Activated CD4-positive, alpha-beta T cell treated with anti-CD3 and anti-CD28 coated beads, Interleukin-2, amount 50 U/mL, for 24 hours (primary cell): ENCODE measurements at places on chromosomes 7 and 10.

DNA sequence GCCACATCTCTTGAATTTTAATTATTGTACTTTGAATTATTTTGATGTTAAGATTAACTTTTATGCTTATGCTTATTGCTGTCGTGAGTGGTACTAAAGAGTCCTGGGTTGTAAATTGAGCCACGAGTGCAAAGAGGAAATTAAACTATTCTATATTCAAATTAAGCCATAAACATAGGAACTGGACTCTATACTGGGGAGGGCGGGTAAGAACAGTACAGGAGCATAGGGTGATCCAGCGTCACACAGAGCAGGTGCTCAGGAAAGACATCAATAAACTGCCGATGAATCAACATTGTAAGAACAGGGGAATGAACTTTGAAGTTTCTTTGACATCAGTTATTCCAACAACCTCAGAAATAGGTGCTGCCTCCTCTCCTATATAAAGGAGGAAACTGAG, 219.6 kb downstream of the CACNB2 start:
- DNase-seq: no peak

DNA sequence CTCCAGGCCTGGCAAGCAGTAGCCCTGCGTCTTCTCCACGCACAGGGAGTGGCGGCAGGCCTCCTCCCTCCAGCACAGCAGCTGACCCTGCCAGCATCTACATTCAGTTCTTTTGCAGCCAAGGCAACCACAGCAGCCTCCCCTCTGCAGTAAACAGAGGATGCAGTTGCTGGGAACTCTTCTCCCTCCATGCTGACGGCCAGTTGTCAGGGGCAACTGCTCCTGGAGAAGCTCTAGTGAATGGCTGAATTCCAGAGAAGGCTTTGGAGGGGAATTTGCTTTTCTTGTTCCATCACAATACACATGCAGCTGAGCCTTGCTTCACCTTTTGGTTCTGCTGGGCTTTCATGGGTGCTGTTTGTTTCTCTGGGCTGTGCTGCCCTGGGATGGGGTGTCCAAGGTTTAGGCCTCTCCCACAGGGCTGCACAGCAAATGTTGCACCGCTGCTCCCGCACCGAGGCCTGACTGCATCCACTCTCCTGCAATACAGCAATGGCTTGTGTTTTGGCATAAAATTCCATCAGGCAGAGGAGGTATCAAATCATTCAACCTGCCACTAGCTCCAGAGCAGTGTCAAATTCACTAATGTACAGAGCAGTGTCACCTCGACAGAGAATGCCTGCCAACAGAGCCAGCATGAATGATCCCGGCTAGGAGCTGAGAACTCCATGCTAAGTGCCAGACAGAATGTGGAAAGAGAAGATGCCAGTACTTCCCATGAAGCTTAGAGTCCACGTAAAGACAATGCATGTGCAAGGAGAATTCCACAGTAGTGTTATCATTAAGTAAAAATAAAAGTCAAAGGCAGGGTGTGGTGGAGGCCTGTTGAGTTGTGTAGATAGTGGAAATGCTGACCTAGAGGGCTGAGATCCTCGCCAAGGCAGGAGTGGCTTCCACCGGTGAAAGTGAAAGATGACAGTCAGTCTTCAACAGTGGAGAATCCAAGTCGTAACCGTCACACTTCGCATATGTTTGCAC, 399.6 kb downstream of the DPP6 start:
- DNase-seq: no peak

DNA sequence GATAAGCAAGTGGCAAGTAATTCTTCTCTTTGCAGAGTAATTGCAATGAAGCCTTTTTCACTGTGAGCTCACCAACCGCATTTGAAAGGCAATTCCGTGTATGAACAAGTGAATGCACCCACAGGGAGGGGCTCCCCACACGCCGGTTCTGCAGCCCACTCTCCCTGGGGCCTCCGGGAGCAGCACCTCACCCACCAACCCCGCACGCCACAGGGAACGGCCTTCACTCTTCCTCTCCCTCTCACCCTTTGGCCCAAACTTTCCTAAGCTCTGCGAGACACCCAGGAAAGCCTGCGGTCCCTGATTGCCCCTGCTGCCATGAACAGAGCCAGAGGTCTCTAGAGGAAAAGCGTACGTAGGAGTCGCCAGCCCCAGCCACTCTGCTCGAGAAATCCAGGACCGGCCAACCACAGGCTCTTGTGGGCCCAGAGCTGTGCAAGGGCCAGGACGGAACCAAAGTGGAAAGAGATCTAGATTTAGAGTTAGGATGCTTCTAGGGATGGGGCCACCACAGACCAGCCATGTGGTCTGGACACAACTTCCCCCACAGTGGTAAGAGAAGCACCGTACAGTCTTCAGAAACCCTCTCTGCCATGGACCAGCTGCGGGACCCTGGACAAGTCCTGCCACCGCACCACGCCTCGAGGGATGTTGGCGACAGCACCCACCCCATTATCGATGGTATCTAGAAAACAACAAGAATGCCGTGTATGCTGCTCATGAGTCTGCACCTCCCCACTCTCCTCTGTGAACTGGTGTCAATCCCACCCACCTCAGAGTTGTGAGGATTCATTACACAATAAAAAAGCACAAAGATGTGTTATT, 3.6 kb downstream of the WDR86 start:
- DNase-seq: no peak

- no peak for DNase-seq
These were observed 57.8 kb downstream of the TRIL start for GRCh38 chr7:28900311-28900710.

GRCh38 chr10:48594371-48594770, 10.5 kb downstream of the ARHGAP22 start:
- no peak for DNase-seq

DNA sequence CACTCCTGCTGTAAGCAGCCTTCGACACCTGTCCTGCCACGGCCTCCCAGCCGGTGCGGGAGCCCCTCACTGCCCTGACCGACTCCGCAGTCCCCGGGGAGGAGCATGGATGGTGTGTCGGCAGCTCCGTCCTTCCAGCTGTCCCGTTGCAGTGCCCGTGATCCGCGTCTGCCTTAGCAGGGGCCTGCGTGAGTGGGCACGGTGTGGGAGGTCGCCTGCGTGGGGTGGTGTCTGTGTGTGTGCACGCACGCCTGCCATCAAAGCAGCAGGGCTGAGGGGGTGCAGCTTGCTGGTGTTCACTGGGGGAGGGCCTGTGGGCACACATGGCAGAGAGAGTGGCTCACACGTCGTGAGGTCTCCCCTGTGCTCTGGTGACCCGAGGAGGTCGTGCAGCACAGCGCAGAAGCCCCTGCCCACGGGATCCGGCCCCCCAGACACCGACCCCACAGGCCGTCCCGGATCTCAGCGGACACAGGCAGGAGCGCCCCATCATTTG, 10.3 kb downstream of the MAFK start:
- DNase-seq: no peak

GRCh38 chr7:116249969-116250553, 39.7 kb downstream of the TES start:
- no peak for DNase-seq

DNA sequence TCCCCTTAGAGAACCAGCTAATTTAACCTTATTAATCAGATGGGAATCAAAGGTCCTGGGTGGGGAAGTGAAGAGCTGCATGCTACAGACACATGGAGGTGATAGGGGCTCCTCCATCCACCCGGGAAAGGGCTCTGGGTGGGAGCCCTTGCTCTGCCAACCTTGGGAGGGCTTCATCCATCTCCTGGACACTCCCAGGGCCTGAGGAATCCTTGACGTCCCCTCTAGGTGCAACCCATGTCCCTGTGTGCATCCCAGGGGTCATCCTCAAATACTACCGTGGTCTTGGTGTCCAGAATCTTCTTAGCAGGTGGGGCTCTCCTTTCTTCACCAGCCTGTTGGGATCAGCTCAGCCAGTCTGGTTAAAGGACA, 55.4 kb upstream of the IGFBP3 start:
- no peak for DNase-seq

DNA sequence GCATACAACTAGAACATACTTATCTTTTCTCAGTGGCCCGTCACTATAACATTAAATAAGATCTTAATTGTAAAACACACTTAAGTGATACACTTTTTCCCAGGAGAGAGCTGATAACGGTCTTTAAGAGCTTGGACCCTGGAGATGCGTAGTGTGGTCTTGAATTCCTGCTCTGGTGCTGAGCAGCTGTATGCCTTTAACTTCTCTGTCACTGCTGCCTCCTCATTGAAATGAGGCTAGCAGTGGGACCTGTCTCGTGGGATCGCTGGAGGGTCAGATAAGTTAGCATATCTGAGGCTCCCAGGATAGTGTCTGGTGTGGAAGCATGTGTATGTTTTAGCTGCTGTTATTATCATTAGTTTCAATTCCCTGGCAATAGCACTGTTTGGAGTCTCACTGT, 194.9 kb downstream of the SDK1 start:
- DNase-seq: no peak

GRCh38 chr7:148882841-148883265, 1.2 kb downstream of the EZH2 start:
- DNase-seq: no peak

GRCh38 chr7:46558482-46559193, 637.6 kb upstream of the IGFBP3 start:
- no peak for DNase-seq

DNA sequence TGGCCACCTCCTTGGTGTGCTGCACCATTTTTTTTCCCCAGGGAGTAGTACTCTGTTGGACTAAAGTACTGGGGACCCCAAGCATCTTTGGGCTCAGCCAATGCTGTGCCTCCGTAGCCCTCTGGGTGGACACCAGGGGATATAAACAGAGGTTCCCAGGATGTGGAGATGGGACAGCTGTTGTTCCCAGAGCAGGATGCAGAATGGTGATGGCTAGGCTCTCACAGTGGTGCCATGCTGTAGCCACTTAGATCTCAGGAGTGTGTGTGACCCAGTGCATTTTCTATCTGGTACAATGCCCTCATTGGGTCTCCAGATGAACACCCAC, 50.9 kb upstream of the SCIN start:
- DNase-seq: no peak

DNA sequence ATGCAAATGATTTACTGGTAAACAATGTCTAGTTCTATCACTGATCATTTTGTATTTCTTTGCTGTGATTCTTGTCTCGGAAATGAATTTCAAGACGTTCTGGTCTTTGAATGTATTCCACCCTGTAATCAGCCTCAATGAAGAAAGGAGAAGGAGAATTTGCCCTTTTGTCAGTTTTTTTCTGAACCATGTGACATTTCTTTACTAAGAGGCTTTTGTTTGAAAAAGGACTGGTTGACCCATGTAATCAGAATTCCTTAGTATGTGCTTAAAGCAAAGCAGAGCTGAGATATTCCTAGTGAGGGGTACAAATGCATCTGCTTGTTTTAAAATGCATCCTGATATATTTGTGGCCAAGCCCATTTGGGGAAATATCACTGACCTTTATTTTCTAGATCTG, 581.6 kb downstream of the ETV1 start:
- DNase-seq: no peak

DNA sequence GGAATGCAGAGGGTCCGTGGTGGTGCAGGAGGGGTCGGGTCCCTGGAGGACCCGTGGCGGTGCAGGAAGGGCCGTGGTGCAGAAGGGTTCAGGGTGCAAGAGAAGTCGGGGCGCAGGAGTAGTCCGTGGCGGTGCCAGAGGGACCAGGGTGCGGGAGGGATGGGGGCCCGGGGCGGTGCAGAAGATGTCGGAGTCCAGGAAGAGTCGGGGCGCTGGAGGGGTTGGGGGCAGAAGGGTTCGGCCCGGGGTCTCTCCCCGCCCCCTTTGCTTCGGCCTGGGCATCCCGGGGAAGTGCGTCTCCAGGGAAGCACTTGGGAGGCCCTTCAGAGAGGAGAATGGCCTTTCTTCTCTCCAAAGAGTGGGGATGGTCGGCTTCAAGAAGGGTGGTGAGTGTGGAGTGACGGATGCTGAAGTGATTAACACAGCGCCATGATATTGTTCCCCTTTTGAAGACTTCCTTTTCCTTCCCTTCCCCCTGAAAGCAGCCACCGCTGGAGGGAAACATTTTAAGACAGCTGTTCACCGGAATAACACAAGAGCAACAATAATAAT, 997 bp downstream of the WDR37 start:
- no peak for DNase-seq

DNA sequence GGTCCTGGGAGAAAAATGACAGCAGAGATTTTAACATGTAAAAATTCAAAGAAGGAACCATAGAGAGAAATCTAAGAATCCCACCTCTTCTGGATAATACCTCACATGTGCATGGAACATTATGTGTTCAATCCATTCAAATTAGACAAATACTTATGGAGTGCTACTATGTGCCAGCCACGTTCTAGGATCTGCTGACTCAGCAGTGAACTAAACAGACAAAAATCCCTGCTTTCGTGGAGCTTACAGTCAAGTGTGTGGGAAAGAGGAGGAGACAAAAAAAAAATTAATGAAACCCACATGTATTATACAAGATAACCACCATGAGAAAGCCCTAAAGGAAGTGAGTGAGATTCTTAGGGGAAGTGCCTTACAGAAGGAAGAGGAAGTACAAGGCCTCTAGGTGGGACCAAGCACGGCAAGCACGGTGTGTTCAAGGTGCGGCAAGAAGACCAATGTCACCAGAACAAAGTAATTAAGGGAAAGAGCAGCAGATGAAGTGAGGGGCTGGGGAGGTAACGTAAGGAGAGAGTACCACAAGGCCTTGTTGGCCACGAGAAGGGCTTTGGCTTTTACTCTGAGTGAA, 71.0 kb downstream of the SLC25A13 start:
- no peak for DNase-seq
